ENCODE measurements at places on chromosomes 13 and 19.

GRCh38 chr13:71430681-71431080 is 436.3 kb downstream of the DACH1 start:
- DNase-seq, result no peak

- DNase-seq, result no peak
These were observed 16.9 kb downstream of the TFDP1 start for GRCh38 chr13:113601166-113602070.

GRCh38 chr13:38542601-38543000 is 144.3 kb upstream of the FREM2 start:
- no peak for DNase-seq

GRCh38 chr19:51688671-51689571 is 4.2 kb upstream of the SPACA6 start:
- no peak for DNase-seq

DNA sequence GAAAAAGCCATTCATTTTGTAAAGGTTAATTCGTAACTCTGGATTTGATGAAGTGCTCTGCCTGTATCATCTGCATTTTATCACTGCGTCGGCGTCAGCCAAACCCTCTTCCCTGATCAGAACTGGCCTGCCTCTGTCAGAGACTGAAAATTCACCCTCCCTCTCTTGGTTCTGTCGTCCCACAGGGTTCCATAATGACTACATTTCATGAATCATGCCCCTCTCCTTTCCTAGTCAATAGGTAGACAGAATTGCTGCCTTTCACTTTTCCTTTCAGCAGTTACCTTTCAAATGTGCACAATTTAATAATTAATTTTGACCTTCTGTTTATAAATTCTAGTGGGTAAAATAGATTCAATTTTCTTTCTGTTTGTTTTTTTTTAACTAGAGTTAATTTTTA is 423.4 kb downstream of the RFC3 start:
- DNase-seq, result no peak

Measured in T-helper 9 cell (primary cell).